ENCODE measurements at places on chromosomes 6 and 20. TPM values are rescaled to one million over a fixed set of nuclear protein-coding genes. Genes with fewer than 3 reads are reported as not detected.

The ZNF831 gene
- not detected for total RNA-seq

The GRIK2 gene
- total RNA-seq: 3.5 TPM

The PROKR2 gene
- total RNA-seq: not detected

The BACH2 gene
- total RNA-seq: 0.09 TPM

The GMPR gene
- 9.7 TPM for total RNA-seq

The NELFE gene
- 111 TPM for total RNA-seq

The C6orf15 gene
- total RNA-seq: not detected

The SSTR4 gene
- not detected for total RNA-seq

The LTB gene
- not detected for total RNA-seq

The EHMT2 gene
- total RNA-seq: 48.6 TPM

The SIRPD gene
- total RNA-seq: not detected

The CD109 gene
- 18.6 TPM for total RNA-seq

The CGA gene
- 0.09 TPM for total RNA-seq

The GNAS gene
- total RNA-seq: 451 TPM

The ZC2HC1B gene
- not detected for total RNA-seq

The NRSN1 gene
- not detected for total RNA-seq

The FABP7 gene
- 0.71 TPM for total RNA-seq

The SPINT4 gene
- not detected for total RNA-seq

The CUTA gene
- total RNA-seq: 145 TPM

The PAK5 gene
- total RNA-seq: not detected

The ZNF311 gene
- 1.9 TPM for total RNA-seq

The ROS1 gene
- total RNA-seq: 0.09 TPM

The TRIM10 gene
- not detected for total RNA-seq

The CALHM6 gene
- total RNA-seq: 2.3 TPM

The RNF5 gene
- total RNA-seq: 20.3 TPM

The FRS3 gene
- 0.85 TPM for total RNA-seq

The POM121L2 gene
- not detected for total RNA-seq

The ZNF343 gene
- total RNA-seq: 14.3 TPM

The CABLES2 gene
- 0.74 TPM for total RNA-seq

The CASS4 gene
- total RNA-seq: 0.09 TPM

The PPP1R16B gene
- total RNA-seq: not detected

The XKR7 gene
- not detected for total RNA-seq

The AFG1L gene
- total RNA-seq: 3.3 TPM

The IL20RA gene
- 0.55 TPM for total RNA-seq

The PRELID3B gene
- total RNA-seq: 85.8 TPM

The C6orf132 gene
- total RNA-seq: 0.71 TPM

The GJA1 gene
- 896 TPM for total RNA-seq

The ZFAND3 gene
- 32.2 TPM for total RNA-seq

The POU3F2 gene
- not detected for total RNA-seq

The BTN1A1 gene
- total RNA-seq: not detected

The AVP gene
- total RNA-seq: not detected

The PRL gene
- not detected for total RNA-seq

The RAD21L1 gene
- 0.14 TPM for total RNA-seq

The FRK gene
- 1.9 TPM for total RNA-seq

The CLVS2 gene
- under 0.01 TPM for total RNA-seq

The LY6G6F gene
- not detected for total RNA-seq

The LY86 gene
- not detected for total RNA-seq

The IP6K3 gene
- 0.18 TPM for total RNA-seq
